DMS 273 treated with DMSO at 0.1 percent for 48 hours (cell line): ENCODE measurements at places on chromosomes 1 and 21.

GRCh38 chr21:15706696-15707095 is 23.1 kb upstream of the USP25 start:
- no peak for DNase-seq

- no peak for DNase-seq
Observed at GRCh38 chr1:180586671-180587155, 27.9 kb downstream of the OVAAL start.

DNA sequence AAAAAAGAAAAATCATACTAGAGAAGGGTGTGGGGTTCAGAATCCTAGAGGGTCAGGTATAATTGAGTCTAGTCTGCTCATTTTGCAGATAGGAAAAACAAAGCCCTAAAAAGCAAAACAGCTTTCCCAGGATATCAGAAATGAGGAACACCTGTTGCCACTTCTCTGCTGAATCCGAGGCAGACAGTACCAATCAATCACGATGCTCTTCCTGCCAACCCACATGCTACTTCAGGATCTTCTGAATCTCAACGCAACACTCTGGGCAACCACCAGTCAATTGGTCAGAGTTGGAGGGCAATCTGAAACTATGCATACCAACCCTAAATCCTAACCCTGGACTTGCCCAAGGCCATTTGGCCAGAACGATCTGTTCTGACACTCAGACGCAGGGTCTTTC is 128.3 kb downstream of the EPHB2 start:
- DNase-seq: no peak

DNA sequence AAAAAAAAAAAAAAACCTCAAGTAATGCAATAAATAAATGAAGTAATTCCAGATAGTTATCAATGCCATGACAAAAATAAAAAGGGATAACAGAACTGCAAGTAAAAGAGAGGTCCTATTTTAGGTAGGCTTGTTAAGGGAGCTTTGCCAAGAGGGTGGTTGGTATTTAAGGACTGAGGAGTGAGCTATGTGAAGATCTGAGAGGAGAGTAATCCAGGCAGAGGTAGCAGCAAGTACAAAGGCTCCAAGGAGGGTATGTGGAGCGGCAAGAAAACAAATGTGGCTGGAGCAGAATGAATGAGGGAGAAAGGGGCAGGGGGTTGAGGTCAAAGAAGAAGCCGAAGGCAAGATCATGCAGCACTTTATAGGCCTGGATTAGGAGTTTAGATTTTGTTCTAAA is 59.9 kb upstream of the CDC42BPA start:
- DNase-seq: no peak

- DNase-seq: no peak
Observed at GRCh38 chr1:212951126-212951946, 995 bp downstream of the VASH2 start.

- no peak for DNase-seq
Observed at GRCh38 chr1:45854724-45855123, 51.3 kb downstream of the MAST2 start.

DNA sequence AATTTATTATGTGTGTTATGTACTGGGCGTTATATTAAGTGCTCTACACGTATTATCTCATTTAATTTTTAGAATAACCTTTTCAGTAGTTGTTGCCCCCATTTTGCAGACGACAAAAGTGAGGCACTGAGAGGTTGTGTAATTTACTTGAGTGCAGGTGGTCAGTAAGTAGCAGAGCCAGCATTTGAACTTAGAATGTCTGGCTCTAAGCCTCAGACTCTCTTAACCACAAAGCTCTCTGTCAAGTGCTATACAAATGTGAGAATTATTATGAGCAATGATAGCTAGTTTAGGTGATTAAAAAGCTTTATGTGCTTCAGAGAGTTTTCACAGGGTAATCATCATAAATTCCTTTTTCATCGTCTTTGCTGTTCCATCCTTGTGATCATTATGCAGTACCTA is 96.3 kb upstream of the UBE2U start:
- DNase-seq: no peak

- DNase-seq: no peak
Observed at GRCh38 chr1:216332003-216332402, 91.2 kb downstream of the USH2A start.

- DNase-seq: no peak
Observed at GRCh38 chr1:6100861-6101783, 55.4 kb downstream of the KCNAB2 start.

DNA sequence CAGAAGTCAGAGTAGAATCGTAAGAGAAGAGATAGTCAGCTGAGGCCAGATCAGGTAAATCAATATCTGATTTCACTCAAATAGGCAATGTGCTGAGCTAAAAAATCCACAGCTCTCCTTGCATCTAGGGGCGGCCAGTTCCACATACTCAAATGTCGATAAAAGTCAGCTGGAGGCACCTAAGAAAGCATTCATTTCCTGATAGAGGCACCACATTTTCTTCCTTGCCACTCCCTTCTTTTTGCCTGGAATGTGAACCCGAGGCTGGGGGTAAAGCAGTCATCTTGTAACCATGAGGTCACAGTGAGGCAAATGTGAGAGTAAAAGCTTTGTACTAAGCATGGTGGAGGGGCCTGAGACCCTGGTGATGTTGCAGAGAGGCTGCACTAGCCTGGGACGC is 24.2 kb upstream of the CTPS1 start:
- no peak for DNase-seq

GRCh38 chr1:22104865-22105437 is 37.9 kb downstream of the WNT4 start:
- DNase-seq: no peak

DNA sequence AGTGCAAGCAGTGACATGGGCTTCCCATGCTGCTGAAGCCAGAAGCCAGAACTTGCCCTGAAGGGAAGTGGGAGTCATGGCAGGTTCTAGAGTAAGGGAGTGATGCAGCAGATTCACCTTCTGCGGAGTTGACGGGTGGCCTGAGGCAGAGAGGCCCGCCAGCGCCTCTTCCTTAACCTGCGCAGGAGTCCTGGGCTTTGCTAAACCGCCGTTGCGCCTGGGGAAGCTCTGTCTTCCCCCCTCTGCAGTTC is 67.3 kb downstream of the OBSCN start:
- DNase-seq: no peak

GRCh38 chr1:40834968-40835545 is 27.1 kb downstream of the CITED4 start:
- no peak for DNase-seq

- DNase-seq: peak; percentile 46
Observed at GRCh38 chr1:165342587-165342986, 13.9 kb downstream of the LMX1A start.

DNA sequence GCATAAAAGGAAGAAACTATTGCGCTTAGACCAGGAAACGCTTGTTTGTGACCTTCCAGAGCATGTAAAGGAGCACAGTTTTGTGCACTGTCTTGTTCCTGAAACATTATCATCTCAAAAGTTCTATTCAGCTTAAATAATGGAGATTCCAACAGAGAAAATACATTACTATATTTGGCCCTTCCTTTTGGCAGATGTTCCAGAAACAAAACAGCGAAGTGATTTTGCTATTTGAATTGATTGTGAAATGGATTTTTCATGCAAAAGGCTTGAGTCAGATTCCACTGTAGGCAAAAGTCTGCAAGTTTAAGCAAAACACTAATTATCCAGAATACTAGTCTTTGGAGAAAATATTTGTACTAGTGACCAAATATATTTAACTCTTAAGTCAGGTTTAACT is 80.3 kb upstream of the PTBP2 start:
- no peak for DNase-seq

DNA sequence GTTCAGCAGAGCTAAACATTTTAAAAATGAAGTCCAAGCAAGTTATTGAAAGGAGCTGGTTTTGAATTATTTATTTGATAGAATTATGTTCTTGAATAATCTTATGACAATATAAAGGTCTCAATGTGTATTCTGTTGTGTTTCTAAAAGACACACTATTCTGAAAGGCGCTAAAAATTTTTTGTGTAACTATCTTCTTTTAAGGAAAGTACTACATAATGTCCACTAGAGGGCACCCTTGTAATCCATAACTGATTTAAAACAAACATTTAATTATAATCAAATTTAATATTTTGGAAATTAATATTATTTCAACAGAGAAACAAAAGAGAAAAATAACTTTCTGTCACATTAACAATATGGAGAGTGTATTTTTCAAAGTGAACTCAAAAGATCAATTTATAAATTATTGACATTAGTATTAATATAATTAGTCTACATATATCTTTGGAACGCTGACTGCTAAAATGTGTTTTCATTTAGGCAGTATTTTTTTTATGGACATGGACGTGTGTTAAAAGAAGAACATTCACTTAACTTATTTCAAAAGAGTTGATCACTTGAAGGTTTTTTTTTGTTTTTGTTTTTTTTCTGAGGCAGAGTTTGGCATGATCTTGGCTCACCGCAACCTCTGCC is 248.4 kb downstream of the DENND1B start:
- DNase-seq: no peak

DNA sequence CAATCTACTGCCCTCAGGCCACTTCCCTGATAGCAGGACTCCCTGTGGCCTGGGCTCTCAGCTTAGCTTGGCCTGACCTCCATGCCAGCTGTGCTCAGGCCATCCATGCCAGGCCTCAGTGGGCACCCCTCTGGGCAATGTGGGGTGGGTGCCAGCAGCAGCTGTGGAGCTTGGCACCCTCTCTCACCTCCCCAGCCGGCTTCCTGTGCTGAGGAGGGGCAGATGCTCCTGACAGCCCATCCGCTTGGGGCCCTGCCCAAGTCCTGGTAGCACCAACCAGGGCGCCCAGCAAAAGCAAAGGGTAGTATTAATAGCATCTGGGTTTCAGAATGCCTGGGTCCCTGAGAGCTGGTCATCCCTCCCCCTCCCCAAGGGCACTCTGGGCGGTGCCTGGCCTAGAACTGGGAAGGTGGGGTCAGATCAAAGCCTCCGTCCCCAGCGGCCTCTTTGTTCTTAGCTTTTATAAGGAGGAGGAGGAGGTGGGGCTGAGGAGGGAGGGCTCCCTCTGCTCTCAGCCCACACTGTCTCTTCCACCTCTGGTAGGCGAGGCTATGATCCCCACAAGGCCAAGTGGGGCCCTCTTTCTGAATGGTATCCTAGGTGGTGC is 6.1 kb downstream of the EFNA4 start:
- DNase-seq: no peak

DNA sequence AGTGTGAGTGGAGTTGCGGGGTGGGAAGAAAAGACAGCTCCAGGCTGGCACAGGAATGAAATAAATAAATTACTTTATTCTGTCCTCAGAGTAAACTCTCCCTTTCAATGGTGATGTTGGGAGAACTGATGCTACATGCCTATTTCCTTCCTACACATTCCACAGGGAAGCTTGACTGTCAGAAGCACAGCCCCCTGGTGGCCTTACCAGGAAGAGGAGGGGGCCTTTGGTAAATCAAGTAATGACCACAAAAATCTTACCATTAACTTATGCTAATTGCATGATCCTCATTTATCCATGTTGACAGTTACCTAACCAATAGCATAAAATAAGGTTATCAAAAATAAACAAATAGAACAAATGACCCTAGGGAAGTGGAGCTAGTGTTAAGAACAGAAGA is 605.0 kb upstream of the PKN2 start:
- no peak for DNase-seq

GRCh38 chr1:225882694-225883615 is 775 bp upstream of the TMEM63A start:
- no peak for DNase-seq

DNA sequence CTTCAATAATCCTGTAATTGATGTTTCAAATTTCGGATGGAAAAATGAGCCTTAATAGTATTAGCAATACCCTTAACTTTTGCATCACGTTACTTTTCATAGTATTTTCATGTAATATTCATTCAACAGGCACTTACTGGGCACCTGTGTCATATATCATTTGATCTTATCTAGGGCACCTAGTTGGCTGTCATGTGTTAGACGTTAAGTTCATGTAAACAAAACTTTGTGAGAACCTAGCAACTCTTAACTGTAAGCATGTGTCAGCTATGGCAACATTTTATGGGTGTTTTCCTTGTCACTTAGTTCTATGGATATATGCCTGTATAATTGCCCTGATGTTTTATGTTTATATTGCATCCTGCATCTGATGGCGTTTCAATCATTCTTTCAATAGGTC is 777 bp downstream of the LAMC2 start:
- DNase-seq: no peak

- DNase-seq: no peak
Observed at GRCh38 chr1:110240476-110241210, 30.5 kb downstream of the KCNC4 start.

GRCh38 chr1:60431593-60431992 is 358.0 kb upstream of the C1orf87 start:
- no peak for DNase-seq

DNA sequence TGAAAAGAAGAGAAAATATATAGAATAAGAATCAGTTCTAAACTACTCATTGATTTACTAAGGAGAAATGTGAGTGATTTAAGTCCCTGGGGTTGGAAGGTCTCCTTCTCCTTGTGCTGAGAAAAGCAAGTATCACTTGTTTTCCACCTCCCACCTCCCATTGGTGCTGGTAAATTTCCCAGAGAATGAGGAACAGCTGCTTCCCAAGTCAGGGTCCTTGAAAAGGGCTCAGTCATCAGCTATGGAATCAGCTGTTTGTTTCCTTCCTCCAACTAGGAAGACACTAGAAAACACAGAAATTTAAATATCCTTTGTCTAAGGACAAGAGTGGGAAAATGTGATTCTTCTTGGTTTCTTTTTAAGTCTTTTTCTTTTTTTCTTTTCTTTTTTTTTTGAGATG is 131.3 kb upstream of the C1orf21 start:
- no peak for DNase-seq

DNA sequence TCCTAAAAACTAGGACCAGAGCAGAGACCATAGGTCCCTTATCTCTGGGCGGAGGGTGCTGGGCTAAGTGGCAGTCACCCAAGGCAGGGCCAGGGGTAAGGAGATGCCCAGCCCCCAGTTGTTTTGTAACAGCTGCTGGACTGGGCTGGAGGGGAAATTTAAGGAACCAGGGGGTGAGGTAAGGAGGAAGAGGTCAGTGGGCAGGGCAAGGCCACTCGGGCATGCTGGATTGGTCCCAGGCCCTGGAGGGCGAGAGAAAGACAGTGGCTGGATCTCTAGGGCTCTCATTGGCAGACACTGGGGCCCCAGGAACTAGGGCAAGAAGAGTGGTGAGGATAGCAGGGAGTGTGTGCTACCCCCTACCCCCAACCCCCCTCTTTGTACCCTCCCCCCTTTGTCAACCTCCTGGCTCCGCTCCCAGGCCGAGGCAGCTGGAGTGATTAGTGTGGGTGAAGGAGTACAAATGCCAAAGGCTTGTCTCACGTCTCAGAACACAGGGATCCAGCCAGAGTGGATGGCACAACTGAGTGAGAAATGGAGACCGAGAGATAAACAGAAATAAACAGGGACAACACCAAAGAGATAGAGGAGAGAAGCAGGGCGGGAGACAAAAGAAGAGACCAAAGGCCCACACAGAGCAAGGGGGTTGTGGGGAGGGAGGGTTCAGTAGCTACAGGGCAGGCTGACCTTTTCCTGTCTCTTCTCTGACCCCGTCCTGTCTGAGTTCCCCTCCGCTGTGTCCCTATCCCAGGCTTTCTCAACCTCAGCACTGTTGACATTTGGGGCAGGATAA is 20.5 kb upstream of the THRAP3 start:
- DNase-seq: peak; percentile 43

DNA sequence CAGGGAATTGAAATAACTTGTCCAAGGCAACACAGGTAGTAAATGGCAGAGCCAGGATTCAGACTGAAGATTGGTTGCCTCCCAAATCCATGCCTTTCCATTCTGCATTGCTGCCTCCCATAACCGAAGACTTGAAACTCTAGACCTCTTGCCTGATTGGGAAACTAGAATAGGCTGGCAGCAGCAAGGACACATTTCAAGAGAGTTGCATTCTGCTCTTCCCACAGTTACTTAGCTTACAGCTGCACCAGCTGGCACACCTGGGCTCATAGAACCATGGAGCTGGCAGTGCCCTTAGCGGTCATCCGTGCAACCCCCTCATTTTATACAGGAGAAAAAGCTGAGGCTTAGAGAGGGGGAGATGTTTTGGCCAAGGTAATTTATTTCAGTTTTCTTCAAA is 8.0 kb downstream of the TRNAU1AP start:
- no peak for DNase-seq
